ENCODE measurements at places on chromosomes 1 and 21. TPM values are rescaled to one million over a fixed set of nuclear protein-coding genes. Genes with fewer than 3 reads are reported as not detected.

LCE2A gene
- not detected for total RNA-seq

SPRR2A gene
- total RNA-seq: not detected

NPR1 gene
- total RNA-seq: 7.4 TPM

INKA2 gene
- total RNA-seq: 12.9 TPM

NECTIN4 gene
- not detected for total RNA-seq

PGBD5 gene
- 9.8 TPM for total RNA-seq

Data from psoas muscle (tissue), 8 donors.